ENCODE measurements at places on chromosomes 2 and 18.

- no peak for DNase-seq
Observed at GRCh38 chr2:215105607-215106354, 32.6 kb downstream of the ABCA12 start.

DNA sequence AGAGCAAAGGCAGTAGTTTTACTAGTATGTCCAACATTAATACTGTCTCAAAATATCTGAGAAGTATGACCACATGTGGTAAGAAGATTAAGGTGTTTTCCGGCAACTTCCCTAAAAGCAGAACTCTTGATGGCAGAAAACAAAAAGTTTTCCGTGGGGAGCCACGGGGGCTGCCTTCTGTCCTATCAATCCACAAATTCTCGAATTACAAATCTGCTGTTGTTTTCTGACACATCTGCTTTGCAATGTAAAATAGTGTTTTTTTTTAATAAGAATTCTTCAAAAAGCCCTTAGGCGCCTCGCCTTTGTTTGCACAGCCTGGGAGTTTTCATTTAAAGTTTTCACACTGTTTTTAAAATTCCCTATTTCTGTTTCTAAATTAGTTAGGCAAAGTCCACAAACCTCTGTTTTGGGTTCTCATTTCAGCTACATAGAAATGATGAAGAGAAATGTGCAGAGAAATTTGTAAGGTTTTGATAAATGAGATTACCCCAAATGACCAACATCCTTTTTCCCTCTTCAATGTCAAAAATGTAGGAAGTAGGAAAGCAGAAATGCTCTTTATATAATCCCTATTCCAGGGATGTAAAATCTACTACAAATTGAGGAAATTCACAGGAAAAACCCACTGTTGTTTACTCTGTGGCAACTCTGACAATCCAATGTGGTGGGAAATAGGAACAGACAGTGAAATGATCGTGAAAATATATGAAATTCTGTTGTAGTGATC, 385.8 kb downstream of the ZEB2 start:
- DNase-seq, result no peak

DNA sequence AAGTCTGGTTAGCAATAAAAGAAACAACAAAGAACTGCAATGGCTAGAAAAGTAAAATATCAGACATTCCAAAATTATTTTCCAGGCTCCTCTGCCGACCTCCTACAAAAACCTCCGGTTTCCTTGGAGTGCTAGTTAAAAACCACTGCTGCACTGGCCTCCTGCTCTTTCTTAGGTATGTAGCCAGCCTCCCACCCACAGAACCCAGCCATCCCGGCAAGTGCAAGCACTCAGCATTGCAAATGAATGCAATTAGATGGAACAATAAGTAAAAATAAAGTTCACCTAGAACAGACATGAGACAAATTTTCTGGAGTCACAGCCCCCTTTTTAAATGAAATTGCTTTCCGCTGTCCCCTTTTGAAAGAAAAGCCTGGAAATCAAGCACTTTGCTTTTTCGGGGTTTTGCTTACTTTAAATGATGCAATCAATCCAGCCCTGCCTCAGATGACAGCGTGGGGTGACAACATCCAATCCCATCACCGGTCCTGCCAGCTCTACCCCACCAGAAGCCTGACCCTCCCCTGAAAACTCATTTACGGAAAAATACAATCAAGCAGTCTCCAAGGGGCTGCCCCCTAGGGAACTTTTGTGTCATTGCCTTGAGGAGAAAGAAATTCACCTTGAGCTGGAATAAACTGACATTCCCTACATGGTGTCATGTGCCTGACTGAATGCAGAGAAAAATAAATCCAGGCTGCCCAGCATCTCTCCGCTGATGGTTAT, 199.8 kb downstream of the EPHA4 start:
- no peak for DNase-seq

DNA sequence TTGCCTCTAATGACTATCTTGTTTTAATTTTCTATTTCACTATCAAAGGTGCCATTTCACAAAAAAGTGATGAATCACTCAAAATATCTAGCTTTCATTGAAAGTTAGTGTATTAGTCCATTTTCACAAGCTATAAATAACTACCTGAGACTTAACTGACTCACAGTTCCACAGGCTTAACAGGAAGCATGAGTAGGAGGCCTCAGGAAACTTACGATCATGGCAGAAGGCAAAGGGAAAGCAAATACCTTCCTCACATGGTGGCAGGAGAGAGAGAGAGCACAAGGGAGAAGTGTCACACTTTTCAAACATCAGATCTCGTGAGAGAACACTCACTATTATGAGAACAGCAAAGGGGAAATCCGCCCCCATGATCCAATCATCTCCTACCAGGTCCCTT, 1220.4 kb upstream of the ZEB2 start:
- no peak for DNase-seq

DNA sequence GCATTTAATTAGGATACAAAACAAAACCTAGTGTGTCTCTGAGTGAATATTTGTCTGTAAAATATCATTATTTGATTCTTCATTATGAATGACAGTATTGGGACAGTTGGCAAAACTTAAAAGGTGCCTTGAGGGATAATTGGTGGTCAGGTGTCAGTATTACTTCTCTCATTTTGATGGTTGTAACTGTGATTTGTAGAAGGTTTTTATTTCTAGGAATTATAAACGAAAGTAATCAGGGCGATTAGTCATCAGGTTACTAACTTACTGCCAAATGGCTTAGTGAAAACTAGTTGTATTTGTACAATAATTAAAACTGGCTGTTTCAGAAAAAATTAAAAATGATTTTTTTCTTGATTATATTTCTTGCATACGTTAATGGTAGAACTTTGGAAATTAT, 117.6 kb downstream of the BIRC6 start:
- DNase-seq, result no peak

DNA sequence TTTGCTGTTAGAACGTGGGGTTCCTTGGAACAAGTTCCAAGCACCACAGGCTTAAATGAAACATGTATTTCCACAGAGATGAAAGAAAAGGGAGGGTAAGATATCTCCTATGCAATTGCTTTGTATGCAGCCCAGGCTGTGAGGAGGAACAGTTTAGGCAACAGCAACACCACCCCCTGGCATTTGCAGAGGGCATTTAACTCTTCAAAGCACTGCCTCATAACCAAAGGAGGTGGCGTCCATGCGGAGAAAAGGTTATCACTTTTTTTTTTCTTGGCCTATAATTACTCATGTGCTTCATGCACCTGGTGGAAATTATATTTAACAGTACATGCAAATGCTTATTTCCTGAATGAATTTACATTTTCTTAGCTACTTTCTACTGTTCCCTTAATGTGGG, 286.0 kb downstream of the LPIN1 start:
- DNase-seq, result no peak

DNA sequence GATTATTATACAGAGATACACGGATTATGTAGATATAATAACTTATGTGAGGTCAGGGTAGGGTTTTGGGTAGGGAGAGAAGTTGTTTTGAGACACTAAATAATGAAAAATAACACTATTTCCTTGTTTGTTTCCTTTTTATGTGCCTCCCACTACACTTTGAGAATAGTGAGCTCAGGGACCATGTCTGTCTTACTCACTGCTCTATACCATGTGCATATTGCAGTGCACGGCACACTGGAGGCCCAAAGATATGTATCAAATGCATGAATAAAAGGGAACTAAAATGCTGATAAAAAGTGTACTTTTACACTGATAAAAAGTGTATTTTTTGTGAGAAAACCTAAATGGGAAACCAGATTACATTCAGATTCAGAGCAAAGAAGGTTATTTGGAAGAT, 151.4 kb upstream of the NABP1 start:
- no peak for DNase-seq

GRCh38 chr18:23868136-23868785, 146.3 kb upstream of the TTC39C start:
- no peak for DNase-seq

DNA sequence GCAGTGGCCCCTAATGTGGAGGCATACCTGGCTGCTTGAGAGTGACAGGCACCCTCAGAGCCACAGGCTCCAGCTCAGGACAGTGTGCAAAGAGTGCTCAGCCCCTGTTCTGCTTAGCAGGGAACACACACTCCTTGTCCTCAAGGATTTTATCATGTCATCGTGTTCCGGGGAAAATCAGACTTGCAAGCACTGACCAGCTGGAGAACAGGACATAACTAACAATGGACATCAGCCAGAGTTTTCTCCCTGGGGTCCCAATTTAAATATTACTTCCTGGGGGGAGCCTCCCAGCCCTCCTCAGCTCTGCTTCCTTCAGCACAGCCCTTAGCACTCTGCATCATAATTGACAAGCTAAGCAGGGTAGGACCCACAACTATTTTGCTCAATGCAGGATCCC, 175.4 kb upstream of the ACAA2 start:
- no peak for DNase-seq

DNA sequence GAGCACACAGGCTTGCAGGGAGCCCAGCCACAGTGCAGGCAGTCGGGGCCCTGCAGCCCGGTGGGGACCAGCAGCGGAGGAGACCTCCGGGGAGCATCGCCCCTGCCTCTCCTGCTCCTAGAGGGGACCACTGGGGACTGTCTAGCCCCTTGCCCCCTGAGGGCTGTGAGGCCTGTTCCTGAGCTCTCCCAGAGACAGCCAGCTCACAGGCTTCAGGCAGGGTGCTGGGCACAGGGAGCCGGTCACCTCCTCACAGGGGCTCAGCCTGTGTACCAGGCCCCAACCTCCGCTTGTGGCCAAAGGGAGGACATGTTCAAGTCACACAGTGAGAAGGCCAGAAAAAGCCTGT, 3.5 kb upstream of the NMUR1 start:
- DNase-seq, result no peak

GRCh38 chr18:39732918-39733317, 2167.3 kb upstream of the CELF4 start:
- no peak for DNase-seq

DNA sequence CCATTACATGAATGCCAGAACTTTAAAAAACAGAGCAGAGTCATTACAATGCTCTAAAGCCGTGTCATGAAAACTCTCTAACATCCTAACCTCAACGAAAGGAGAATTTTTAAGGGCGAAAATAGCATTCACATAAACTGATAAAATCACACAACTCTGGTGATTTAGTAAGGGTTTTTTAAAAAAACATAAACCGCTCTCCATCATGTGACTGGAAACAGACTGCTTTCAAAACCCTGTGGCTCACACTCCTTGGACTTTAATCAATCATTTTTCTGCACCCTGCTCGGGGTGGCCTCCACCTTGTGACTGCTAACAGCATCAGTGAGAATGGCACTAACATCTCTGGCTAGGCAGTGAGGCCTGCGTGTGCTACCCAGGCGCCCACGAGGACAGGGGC, 12.1 kb downstream of the DOCK10 start:
- peak; percentile 31 for DNase-seq

DNA sequence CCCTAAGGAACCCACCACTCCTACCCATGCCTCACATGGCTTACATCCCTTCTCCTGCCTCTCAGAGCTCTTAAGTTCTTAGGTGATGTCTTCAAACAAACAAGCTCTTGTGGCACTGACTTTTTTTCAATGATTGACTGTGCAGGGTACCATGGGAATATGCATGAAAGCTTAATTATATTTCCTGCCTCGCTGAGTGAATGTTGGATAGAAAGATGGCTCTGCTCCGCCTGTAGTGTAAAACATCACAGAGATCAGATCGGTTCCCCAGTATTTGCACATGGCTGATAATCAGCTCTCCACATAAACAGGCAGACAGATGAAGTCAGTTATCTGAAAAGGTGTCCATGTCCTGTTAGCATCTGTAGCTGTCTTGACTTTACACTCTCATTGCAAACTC, 820.8 kb downstream of the TDRD15 start:
- no peak for DNase-seq

DNA sequence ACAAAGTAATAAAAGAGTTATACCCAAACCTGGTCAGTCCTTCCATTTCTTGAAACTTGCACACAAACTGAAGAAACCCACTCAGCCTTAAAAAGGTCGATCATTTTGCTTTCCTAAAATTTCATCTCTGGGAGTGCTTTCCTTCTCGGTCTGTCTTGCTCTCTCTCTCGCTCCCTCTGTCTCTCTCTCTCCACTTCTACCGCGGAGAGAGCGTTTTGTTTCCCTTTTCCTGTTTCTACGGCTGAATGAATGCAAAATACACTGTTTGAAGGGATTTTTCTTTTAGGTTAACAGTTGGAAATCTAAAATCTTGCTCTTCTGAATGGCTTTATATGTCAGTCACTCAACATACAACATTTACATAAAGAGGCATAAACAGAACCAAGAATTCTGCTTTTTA, 424.2 kb downstream of the TGIF1 start:
- no peak for DNase-seq

- DNase-seq, result no peak
Observed at GRCh38 chr2:177169810-177170514, 42.6 kb upstream of the HNRNPA3 start.

DNA sequence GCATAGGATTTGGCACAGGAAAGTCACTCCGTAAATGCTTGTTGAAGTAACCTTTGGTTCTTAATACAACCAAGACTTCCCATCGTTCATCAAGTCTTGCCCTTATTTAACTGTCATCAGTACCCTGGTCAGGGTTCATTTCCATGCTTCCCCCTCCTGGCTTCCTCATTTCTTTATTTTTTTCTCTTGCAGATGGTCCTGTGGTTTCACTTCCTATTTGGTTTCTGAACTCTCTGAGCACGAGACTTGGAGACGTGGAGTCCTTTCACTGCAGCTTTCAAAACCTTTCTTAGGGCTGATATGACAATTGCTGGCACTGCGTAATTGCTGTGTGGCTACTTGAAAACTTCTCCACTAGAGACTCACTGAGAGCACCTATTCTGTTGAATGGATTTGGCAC, 59.9 kb upstream of the PID1 start:
- DNase-seq, result no peak

DNA sequence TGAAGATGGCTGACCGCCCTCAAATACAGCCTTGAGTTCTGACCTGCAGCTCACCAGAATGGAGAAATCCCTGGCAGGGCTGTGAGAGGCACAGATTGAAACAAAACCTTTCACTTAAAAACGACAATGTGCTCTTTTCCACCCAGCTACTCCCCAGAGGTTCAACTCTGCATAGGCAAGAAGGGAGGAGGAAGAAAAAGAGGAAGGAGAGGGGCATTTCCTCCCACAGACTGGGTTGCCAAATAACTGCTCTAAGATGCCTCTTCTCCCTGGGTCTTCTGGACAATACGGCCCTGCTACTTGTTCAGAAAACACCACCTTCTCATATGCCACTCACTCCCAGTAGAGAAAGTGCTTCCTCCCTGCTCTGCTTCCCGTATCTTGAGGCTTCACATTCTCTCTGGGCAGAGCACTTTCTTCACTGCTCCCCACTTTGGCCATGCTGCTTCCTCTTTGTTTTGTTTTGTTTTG, 136.4 kb upstream of the SLC1A4 start:
- no peak for DNase-seq

DNA sequence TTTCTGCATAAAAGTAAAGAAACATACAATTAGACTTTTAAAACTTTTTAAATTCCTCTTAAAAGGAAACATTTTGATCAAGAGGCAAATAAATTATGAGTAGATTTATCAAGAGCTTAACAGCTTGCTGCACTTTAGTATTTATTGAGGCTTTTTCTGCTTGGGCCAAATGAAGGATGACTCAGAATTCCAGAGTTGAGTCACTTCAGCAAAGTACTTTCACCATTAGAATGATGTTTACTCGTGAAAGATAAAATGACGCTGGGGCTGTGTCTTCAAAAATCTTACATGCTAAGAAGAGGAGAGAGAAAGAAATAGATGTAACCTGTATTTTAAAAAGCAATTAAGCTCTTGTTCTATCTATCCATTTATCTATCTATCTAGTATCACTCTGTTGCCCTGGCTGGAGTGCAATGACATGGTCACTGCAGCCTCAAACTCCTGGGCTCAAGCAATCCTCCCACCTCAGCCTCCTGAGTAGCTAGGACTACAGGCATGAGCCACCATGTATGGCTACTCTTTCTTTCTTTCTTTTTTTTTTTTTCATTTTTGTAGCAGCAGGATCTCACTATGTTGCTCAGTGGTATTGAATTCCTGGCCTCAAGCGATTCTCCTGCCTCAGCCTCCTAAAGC, 75.3 kb upstream of the RIOK3 start:
- no peak for DNase-seq

Data from CD4-positive, alpha-beta T cell treated with Interleukin-6 for 4 hours (primary cell).